ENCODE measurements at places on chromosomes 4 and X. TPM values are rescaled to one million over a fixed set of nuclear protein-coding genes. Genes with fewer than 3 reads are reported as not detected.
A peak's percentile ranks its signal among the peaks of the same experiment; 100 is the strongest.

- no peak for DNase-seq
These were observed 2.2 kb downstream of the USO1 start for GRCh38 chr4:75726577-75726976.

The WNK3 gene
- 0.07 TPM for total RNA-seq

The PAGE2B gene
- not detected for total RNA-seq

DNA sequence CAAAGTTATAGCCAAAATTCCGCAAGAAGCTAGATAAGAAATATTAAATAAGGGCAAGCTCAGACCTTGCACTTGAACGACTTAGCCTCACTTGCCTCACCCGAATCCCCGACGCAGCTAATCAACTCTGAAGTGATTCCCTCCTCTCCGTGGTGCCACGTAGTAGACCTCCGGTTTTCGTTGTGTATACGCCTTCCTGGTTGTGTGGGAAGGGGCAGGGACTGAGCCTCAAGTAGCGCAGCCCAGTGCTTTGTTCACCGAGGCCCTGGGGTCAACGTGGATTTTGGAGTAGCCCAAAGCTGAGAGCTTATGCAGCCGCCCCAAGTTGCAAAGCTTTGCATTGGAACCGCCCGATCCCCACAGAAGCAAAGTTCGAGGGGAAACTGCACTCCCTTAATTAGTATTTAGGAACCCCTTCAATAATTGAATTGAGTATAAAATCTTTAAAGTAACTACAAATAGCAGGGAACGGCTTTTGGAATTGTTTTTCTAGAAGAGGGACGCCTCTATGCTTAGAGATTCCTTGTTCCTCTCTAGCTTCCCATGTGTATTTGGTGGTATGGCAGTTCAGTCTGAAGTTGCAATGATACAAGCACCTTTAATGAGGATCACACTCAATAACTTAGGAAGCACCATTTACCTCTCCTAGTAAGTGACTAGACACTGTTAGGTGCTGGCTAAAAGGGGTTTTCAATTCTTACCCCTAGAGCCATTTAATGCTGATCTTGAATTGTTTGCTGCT lies 55.7 kb downstream of the LINC00632 start:
- DNase-seq, result no peak

GRCh38 chr4:183445097-183445428 lies 627 bp downstream of the CDKN2AIP start:
- peak; percentile 2 for DNase-seq

DNA sequence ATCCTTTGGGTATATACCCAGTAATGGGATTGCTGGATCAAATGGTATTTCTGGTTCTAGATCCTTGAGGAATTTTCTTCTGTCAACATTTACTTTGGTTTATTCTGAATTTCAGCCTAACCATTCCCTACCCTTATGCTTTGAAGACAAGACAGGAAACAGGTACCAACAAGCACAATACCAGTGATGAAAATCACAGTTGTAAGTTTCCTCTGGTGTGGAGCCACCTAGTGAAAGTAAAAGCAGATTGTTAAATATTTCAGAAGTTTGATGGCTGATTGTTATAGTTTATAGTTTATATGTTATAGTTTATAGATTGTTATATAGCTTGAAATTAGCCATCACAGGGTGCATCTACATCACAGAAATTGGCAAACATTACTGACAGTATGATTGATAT lies 104.5 kb upstream of the AGA start:
- no peak for DNase-seq

DNA sequence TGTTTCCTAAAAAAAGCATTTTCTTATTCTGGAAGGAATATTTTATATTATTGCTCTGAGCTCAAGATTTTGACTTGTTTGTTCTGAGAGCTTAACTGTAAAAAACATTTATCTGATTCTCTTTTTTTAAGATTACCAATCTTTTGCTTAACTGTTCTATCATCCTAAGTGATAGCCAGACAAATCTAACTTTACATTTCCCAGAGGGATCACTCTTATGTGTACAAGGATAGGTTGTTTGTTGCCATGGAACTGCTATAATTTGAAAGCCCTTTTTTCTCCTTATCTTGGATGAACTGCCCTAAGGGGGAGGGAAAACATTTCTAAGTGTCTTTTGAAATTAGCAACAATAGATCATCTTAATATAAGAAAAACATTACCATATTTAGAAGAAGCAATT lies 494.7 kb downstream of the TRAM1L1 start:
- DNase-seq, result no peak

DNA sequence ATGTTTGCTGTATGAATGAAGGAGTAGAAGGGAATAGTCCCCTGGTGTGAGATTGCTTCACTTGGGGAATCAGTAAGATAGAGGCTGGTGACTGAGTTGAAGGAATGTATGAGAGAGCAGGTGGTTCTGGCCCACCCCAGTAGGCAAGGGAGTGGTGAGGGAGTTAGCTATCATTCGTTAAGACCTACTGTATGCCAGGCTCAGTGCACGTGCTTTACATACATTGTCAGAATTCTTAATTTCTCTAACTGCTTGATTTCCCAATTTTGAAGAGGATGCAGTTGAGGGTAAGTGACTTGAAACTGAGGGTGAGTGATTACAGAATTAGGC lies 700 bp downstream of the VMA21 start:
- DNase-seq, result no peak

The DCLK2 gene
- total RNA-seq, result 0.97 TPM

- no peak for DNase-seq
These were observed 57.0 kb downstream of the LCORL start for GRCh38 chr4:17964576-17964975.

DNA sequence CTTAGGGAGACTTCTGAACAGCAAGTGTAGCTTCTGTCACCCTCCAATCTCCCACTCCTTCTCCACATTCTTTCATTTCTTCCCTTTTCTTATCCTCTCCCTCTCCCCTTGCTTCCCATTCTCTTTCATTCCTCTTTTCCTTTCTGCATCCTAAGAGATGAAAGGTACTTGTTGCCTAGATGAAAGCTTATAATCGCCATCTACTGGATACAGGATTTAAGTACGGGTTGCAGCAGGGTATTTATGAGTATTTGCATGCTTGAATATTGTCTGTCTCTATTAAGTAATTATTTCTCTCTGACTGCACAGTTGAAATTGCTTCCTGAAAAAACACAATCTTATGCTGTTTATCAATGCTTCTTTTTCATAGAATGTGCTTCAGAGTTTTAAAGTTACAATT lies 174.0 kb upstream of the TENT5D start:
- no peak for DNase-seq

DNA sequence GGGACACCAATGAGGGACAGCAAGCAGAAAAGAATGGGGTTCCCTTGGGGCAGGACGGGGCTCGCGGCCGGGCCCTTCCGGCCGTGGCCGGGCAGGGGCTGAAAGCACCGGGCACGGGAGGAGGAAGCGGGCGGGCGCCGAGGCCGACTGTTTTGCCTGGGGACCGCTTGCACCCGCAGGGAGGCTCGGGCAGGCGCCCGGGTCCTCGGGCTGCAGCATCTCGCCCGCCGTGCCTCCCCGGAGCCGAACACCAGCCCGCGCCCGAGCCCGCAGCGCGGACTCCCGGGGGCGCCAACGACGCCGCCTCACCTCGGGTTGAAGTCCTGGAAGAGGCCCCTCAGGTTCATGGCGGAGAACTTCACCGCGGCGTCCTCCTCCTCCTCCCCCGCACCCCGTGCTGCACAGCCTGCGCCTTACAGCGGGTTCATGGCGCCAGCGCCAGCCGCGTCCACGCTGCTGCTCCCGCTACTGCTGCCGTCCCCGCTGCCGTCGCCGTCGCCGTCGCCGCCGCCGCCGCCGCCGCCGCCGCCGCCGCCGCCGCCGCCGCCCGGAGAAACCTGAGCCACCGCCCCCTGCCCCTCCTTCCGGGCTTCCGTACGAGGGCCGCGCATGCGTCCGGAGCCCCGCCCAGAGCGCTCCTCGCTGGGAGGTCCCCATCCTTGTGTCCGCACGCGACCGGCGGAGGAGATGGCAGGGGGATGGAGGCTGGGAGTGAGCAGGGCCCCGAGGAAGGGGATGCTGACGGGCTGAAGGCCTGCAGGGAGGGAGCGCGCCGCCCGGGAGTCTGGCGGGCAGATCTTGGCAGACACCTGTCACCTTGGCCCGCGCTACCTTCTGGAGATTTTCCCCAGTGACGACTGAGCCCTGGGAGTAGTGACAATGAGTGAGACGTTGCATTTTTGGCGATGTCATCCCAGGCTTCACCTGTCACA lies at the start of gene TMEM185A:
Gene TMEM185A, minus strand, starts transcription at position 559 of the 932 bp plus-strand sequence. Its CDS starts 212 bp downstream, at position 347.
- peak; percentile 55 for DNase-seq

- DNase-seq, result no peak
These were observed 40.4 kb upstream of the PDHA1 start for GRCh38 chrX:19303256-19303880.

DNA sequence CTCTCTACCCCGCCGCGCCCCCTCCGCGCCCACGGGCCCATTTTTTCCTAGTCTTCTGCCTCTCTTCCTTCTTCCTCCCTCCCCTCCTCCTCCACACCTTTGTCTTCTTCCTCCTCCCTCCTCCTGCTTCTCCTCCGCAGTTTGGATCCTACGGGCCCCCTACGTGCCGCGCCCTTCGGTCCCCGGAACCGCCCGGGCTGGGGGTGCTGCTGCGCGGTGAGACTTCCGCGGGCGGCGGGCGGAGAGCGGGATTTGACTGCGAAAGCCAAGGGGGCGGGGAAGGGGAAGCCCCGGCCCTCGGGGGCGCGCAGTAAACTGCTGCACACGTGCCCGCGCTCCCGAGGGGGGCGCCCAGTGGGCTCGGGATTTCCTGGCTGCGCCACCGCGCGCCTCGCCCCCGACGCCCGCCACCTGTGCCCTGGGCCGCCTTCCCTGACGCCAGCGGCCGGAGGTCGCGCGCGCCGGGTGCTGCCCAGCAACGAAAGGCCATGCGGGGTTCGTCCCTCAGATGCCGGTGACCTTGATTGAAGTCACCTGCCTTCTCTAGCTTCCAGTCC lies 3.3 kb upstream of the NKX3-2 start:
- DNase-seq, result no peak

The NFKB1 gene
- 23.1 TPM for total RNA-seq

DNA sequence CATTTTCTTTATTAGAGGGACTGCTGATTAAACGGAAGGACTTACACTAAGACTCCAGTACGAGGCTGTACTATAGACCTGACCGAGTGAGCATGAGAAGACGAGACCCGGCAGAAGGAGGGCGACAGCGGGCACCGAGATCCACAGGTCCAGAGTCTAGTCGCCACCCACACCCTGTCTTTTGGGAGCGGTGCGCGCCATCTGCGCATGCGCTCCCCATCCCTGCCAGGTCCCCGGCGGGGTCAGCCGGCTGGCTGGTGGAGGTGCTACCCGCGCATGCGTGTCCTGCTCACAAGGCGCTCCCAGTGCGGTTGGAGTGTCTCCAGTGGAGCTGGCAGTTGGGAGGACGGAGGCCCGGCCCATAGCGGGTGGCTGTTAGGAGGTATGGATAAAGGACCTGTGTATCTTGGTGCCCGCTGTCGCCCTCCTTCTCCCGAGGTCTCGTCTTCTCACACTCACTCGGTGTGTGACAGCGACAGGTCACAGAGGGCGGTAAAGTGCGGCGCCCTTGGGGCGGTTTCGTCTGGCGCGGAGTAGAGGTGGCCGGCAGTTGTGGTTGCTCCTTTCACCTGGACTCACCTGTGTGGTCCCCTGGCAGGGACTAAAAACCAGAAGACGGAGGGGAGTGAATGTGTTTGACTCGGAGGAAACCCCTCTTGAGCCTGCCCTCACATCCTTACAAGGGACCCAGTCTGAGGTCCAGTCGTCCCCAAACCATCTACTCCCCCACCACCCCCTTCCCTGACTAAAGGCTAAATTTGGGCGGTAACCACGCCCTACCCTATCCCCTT lies 7.6 kb upstream of the HSD17B10 start:
- peak; percentile 66 for DNase-seq

DNA sequence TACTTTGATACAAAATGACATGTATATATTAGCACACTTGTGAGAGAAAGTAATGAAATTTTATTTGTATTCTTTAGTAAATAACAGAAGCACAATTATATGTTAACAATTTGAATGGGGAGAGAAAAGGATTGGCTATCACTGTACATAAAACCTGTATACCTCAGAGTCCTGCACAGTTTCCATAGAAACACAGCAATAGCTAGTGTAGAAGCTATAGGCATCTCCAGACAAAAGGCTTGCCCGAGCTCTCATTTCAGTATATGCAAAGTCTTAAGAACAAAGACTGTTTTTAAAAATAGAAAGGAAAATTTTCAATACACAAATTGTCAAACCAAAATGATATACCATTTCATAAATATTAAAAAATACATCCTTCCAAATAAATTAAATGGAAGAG lies 38.5 kb downstream of the GPM6A start:
- no peak for DNase-seq

The CCNB3 gene
- 0.26 TPM for total RNA-seq

The CNGA1 gene
- total RNA-seq, result not detected

- DNase-seq, result no peak
These were observed 61.9 kb upstream of the FAM47B start for GRCh38 chrX:34880656-34881055.

The POLA1 gene
- total RNA-seq, result 5.2 TPM

GRCh38 chrX:11412715-11413623 lies 119.8 kb downstream of the AMELX start:
- DNase-seq, result no peak

GRCh38 chr4:123649645-123650391 lies 253.2 kb downstream of the SPRY1 start:
- DNase-seq, result peak; percentile 29

GRCh38 chr4:159104694-159105414 lies 2.0 kb downstream of the RAPGEF2 start:
- no peak for DNase-seq

The STS gene
- 6.5 TPM for total RNA-seq

The PAK3 gene
- 0.26 TPM for total RNA-seq

DNA sequence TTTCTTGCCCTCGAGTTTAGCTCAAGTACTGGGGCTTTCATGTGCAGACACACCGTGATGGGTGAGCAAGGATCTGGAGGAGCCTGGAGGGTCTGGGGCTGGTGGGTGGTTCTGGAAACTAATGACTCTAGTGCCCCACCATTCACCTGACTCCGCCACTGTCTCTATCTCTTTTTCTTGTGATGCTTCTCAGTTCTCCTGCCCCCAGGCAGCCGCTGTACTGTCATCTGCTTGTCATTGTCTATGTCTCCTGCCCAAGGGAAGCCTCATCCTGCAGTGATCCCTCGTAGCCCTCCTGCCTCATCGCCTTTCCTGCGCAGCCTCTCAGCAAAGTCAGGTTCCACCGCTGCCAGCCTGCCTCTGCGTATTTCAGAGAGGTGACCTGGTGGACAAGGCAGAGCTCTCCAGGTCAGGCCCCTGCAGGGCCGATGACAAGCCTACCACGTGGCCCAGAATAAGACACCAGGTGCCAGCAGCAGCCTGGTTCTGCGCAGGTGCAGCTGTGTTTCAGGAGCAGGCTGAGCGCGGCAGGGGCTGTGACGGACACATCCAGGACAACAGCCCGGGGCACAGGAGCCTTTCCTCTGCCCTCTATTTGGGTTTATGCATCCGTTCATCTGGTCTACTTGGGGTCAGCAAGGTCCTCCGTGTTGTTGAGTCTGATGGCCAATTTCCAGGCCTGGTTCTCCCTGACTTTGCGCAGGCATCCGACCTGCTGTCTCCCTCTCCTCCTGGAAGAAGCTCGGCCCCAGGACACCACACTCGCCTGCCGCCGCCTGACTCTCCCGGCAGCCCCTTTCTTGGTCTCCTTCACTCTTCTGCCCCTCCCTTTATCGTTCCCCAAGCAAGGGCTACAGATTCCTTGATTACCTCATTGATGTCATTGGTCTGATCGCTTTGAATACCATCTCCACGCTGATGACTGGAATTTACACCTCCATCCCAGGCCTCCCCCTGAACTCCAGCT lies 30.9 kb upstream of the CDKN2AIP start:
- no peak for DNase-seq
